ENCODE measurements at places on chromosomes 2 and 18. TPM values are rescaled to one million over a fixed set of nuclear protein-coding genes. Genes with fewer than 3 reads are reported as not detected.

DNA sequence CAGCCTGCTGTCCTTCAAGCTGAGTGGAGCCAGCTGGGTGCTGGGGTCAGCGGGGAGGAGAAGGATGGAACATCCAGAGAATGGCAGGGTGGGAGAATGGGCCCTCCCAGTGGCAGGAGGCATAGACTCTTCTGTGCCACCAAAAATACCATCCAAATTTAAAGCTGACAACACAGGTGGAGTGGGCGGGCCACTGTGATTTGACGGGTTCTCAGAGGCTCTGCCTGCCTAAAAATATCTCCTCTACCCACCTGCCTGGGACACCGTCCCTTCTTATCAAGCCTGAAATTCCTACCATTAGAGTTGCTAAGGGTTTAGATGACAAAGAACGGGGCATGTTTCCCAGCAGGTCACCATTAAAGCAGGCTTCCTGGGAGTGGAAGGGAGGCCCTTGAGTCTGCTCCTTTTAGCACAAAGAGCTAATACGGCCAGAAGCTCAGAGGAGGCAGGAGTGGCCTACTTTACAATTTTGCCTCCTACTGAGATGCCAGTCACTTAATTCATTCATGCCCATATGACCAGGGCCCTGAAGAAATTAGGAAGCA, 19.8 kb upstream of the MARCHF4 start:
- H3K36me3 ChIP-seq: no peaks in the 10 kb centered on the region
- no peak for DNase-seq

- H3K27ac ChIP-seq: no peak overlapping the region
- no peaks in the 10 kb centered on the region for H3K27me3 ChIP-seq
- peaks cover 6% of the 10 kb centered on the region for H3K36me3 ChIP-seq
- H3K4me3 ChIP-seq: no peak overlapping the region
Measured at GRCh38 chr2:159232456-159233170, 53.9 kb downstream of the WDSUB1 start.

GRCh38 chr2:219457784-219458369, 23.2 kb downstream of the SPEG start:
- no peak overlapping the region for H3K4me3 ChIP-seq
- H3K36me3 ChIP-seq: no peaks in the 10 kb centered on the region
- DNase-seq: no peak
- H3K4me1 ChIP-seq: peaks cover 22% of the 10 kb centered on the region
- H3K27me3 ChIP-seq: no peaks in the 10 kb centered on the region
- no peak overlapping the region for H3K27ac ChIP-seq

DNA sequence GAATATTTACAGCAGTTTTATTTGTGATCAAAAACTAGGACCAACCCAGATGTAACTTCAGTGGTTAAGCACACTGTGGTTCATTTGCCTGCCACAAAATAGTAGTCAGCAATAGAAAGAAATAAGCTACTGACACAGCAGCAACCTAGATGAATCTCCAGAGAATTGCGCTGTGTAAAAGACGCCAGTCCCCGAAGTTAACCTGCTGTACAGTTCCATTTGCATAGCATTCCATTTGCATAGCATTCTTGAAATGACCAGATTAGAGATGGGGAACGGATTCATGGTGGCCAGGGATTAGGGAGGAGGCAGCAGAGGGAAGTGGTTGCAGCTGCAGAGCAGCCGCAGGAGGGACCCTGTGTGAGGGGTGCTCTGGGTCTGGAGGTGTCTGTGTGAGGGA, 39.3 kb upstream of the NFATC1 start:
- no peaks in the 10 kb centered on the region for H3K4me1 ChIP-seq
- no peaks in the 10 kb centered on the region for H3K27me3 ChIP-seq
- H3K36me3 ChIP-seq: no peaks in the 10 kb centered on the region
- no peak overlapping the region for H3K4me3 ChIP-seq

- no peak overlapping the region for H3K27ac ChIP-seq
- H3K4me1 ChIP-seq: peaks cover 13% of the 10 kb centered on the region
- H3K36me3 ChIP-seq: no peaks in the 10 kb centered on the region
- DNase-seq: no peak
- H3K4me3 ChIP-seq: no peak overlapping the region
Measured at GRCh38 chr2:234412726-234413125, 84.2 kb downstream of the ARL4C start.

DNA sequence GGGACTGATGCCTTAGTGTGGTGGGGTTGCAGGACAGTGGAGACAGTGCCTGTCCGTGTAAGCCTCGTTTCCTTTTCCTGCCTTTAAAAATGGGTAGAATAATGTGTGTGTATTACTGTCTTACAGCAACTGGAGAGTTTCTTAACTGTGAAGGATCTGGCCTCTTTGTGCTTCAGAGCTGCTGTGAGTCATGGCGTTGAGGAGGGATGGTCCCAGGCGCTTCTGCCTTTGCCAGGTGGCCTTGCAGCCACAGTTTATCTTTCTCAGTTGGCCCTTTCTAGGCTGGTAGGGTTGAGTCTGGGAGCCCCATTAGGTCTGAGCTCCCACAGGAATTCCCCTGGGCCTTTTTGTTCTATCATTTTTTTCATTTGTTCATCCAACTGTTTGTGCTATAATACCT, 9.2 kb downstream of the PRADC1 start:
- H3K27ac ChIP-seq: no peak overlapping the region
- H3K4me3 ChIP-seq: no peak overlapping the region
- H3K27me3 ChIP-seq: no peaks in the 10 kb centered on the region
- H3K36me3 ChIP-seq: no peaks in the 10 kb centered on the region
- no peaks in the 10 kb centered on the region for H3K4me1 ChIP-seq

- H3K27me3 ChIP-seq: no peaks in the 10 kb centered on the region
- H3K36me3 ChIP-seq: peaks cover 11% of the 10 kb centered on the region
- H3K4me1 ChIP-seq: peaks cover 22% of the 10 kb centered on the region
- H3K27ac ChIP-seq: peak overlapping the region; percentile 22
Measured at GRCh38 chr2:152647552-152647951, 69.7 kb downstream of the PRPF40A start.

GRCh38 chr2:24521162-24521857, 30.3 kb downstream of the NCOA1 start:
- H3K27ac ChIP-seq: no peak overlapping the region
- H3K27me3 ChIP-seq: no peaks in the 10 kb centered on the region
- no peak overlapping the region for H3K4me3 ChIP-seq
- no peaks in the 10 kb centered on the region for H3K4me1 ChIP-seq

ZBTB7C gene
- total RNA-seq: 0.45 TPM
